ENCODE measurements at places on chromosomes 7 and 10. TPM values are rescaled to one million over a fixed set of nuclear protein-coding genes. Genes with fewer than 3 reads are reported as not detected.
A peak's percentile ranks its signal among the peaks of the same experiment; 100 is the strongest.

GRCh38 chr7:84783141-84783778, 403.6 kb downstream of the SEMA3D start:
- DNase-seq = no peak

CDC14C gene
- not detected for total RNA-seq

SLC18A2 gene
- 0.17 TPM for total RNA-seq

DNA sequence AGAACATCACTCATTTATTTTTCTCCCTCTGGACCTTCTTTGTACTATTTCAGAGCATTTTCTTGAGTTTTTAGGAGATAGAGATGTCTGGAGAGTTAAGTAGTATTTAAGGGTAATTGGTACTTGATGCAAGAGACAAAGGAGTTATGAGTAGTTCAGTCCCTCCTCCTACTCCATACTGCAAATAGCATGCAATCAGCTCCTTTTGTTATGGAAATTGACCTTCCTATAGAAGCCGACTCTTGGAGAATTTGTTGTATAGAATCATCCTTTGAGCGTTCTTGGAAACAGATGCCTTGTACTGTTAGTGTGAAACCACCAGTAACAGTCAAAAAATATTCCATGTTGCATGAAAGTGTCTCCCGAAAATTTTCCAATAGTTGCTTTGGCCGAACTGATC, 428.2 kb upstream of the GALNT17 start:
- DNase-seq = no peak

- DNase-seq = no peak
Measured at GRCh38 chr7:141575164-141575563, 24.0 kb downstream of the AGK start.

AGMO gene
- total RNA-seq = 0.32 TPM

DNA sequence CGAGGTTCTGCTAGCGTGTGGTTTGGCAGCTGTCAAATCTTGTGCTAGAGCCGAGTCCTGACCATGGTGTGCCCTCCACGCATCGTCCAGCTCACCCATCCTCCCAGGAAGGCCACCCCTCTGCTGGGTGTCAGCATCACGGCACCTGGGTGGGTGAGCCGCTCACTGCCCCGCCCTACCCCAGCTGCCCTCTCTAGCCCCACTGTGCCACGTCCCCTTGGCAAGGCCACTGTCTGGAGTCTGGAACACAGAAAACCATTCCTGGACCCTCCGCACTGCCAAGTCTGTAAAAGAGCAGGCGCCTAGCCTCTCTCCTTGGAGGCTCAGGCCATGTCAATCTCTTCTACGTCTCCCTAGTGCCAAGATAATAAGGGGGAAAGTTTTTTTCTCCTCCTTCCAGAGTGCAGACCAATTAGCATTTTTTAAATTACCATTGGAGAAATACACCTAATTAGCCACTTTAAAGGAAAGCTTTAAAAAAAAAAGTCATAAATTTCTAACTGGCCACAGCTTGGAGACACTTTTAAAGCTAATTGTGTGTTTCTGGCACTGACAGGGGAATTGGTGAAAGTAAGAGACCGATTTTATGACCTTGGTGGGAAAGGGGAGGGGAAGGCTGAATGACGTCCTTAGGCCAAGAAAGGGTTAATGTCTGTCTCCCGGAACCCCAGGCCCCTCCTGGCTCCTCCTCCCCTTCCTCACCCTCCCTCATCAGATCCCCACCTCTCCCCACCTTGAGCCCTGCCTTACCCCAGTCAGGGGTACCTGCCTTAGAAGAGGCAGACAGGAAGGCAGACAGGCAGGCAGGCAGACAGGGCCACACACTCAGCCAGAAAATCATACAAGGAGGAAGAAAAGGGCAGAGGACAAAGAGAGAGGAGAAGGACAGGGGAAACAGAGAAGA, 151.2 kb downstream of the PLXNA4 start:
- DNase-seq = no peak

IRF5 gene
- total RNA-seq = 2.9 TPM

DNA sequence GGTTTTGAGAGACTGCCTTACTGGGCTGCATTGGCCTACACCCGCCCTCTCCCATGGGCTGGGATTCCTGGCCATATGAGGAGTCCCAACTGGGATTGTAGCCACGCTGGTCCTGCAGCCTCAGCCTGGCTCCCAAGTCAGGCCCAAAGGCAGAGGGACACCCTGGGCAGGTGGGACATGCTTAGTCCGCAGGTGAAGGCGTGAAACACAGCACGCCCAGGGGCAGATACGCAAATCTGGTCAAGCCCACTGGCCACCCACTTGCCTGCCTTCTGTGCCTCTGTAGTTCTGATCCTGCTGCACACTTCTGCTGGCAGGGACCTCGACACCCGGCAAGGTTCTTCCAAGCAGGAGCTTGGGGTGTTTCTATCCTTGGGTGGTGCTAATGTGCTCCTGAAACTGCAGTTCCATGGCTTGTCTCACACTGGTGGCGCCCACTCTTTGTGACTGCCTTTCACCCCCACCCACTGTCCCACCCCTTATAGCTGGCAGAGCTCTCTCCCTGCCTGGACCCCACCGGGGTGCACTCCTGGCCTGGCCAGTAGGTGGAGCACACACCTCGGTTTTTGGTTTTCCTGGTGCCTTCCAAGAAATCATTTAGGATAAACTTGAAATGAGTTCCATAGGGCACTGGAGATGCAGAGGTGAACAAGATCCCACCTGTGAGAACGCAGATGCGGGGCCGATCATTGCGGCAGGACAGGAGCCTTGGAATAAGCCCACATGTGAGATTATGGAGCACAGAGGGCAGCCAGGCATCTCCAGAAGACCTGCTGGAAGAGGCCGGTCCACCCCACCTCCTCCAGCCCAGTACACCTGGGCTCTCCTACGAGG, 47.9 kb downstream of the MKI67 start:
- no peak for DNase-seq

EBLN1 gene
- total RNA-seq = not detected

HOXA9 gene
- total RNA-seq = not detected

FAM53B gene
- total RNA-seq = 45.3 TPM

DNA sequence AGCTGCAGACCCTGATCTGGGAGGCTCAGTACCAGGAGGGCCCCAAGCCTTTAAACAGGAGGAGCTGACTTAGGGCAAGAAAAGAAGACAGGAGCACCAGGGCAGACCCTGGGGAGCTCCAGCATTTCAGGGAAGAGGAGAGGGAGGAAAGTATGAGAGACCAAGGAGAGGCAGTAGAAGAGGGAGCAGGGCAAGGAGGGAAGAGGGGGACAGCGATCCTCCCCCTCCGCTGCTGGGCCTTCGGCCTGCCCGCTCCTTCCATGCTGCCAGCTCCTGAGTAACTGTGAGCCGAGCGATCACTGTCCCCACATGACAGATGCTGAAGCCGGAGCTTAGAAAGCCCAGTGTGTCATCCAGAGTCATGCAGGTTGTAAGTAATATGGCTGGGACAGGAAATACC, 65.9 kb downstream of the ALOX5 start:
- DNase-seq = no peak

CDNF gene
- total RNA-seq = 2.0 TPM

DNA sequence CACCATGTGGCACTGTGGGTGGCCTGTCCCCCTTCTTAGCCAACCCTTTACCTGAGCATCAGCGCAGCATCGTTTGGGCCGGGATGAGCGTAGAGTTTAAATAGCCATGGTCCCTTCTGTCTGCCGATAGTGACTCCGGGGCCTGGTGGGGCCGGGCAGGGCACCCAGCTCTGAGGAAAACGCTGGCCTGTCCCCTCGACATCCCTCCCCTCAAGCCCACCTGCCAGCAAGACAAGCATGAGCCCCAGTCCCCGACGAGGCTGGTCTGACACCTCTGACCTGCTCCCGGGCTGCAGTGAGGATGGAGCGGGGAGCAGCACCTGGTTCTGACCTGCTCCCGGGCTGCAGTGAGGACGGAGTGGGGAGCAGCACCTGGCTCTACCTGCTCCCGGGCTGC, 31.1 kb upstream of the CNPY1 start:
- DNase-seq = no peak

GRCh38 chr10:129042776-129043595, 424.1 kb upstream of the MGMT start:
- no peak for DNase-seq

SPDYE5 gene
- not detected for total RNA-seq

BAIAP2L1 gene
- total RNA-seq = 2.0 TPM

DNA sequence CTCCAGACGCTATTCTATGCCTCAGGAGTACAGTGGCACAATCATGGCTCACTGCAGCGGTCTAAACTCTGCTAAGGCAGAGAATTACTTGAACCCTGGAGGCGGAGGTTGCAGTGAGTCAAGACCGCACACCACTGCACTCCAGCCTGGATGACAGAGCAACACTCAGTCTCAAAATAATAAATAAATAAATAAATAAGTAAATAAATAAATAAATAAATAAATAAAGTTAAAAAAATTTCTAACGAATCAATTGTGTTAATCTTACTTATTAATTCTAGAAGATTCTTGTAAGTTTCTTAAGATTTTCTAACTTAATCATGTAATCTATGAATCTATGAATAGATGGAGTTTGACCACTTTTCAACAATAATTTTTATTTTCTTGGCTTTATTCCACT, 621.4 kb upstream of the POT1 start:
- no peak for DNase-seq

ATP6V0A4 gene
- total RNA-seq = not detected

SLC18A3 gene
- total RNA-seq = not detected

GRCh38 chr7:84060760-84061261, 133.8 kb downstream of the SEMA3A start:
- DNase-seq = no peak

DNA sequence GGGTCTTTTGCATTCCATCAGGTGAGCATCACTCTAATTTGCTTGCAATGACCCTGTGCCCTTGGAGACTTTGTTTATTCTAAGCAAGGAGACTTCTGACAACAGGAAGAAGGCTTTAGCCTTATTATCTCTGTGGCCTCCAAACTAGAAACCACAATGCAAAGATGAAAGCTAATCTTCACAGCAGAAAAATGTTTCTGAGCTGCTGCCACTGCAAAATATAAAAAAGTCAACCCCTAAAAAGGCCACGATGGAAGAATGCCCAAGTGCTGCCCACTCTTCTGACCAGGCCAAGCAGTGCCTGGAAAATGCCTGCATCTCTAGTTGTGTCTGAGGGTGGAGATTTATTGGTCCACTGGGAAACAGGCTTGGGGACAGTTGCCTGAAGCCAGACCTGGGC, 299.9 kb downstream of the C7orf25 start:
- DNase-seq = no peak

GRCh38 chr7:151518105-151518946, 1.4 kb downstream of the RHEB start:
- DNase-seq = peak; percentile 61

DNA sequence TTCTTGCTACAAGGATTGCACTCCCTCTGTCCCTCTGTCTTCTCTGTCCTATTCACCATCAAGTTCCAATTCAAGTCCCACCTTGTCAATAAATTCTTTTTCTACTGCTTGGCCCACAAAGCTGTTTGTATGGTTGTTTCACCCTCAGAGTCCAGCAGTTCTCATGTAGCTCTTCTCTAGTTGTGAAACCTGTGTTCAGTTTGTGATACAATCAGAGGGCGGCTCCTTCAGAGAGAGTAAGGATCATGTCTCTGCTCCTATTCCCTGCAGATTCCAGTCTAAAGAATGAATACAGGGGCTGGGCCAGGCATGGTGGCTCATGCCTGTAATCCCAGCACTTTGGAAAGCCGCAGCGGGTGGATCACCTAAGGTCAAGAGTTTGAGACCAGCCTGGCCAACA, 126.6 kb upstream of the BET1 start:
- DNase-seq = no peak
